Stimulated activated CD8-positive, alpha-beta memory T cell treated with anti-CD3 and anti-CD28 coated beads, Interleukin-12 subunit alpha, Interleukin-12 subunit beta, amount 100 ng/mL, for 1 hour (primary cell): ENCODE measurements at places on chromosomes 2 and 18.

- no peak for DNase-seq
These were observed 38.5 kb downstream of the FTCDNL1 start for GRCh38 chr2:199812493-199812892.

DNA sequence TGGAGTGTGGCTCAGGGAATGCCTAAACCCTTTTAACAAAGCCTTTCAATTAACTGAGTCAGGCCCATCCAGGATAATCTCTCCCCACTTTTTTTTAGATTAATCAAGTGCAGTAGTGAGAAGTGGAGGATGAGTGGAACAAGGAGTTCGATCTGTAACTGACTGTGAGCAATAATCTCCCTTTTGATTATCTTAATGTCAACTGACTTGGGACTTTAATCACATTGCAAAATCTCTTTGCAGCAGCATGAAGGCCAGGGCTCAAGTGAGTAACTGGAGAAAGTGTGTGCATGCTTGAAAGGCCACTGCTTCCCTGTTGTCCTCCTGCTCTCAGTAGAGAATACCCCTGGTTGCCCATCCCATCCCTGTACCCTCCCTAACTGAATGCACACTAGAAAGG lies 32.1 kb upstream of the HS6ST1 start:
- no peak for DNase-seq

GRCh38 chr18:41948544-41949110 lies 6.4 kb upstream of the PIK3C3 start:
- DNase-seq, result no peak

DNA sequence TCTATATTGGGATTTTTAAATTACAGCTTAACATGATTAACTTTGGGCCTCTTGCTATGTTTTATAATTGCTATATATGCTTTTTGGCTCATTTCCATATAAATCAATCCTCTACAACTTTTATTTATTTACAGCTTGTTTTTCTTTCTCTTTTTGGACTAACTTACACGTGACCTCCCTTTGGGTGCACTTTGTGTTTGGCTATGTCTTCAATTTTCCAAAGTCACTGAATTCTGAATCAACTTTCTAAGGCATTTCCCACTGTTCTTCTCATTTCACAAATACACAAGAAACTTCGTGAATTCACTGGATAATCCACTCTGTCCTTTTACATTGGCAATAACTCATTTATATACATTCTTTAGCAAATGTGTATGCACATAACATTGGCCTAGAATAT lies 5.4 kb upstream of the CPS1 start:
- no peak for DNase-seq

GRCh38 chr2:88269836-88270235 lies 99.7 kb downstream of the THNSL2 start:
- no peak for DNase-seq

DNA sequence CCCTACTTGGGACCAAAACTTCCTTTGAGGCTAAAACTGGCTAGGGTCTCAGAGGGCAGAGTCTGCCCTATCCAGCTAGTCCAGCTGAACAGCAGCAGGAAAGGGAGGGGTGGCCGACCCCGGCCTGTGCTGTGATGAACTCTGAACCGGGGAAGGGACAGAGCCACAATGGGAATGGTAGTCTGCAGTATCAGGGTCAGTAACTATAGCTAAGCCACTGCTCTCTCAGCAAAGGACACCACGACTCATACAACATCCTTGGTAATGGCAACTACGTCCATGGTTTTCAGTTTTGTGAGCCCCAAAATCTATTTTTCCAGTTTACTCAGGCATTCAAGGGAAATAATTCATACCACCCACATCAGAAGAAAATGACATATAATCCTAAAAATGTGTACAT lies 75.2 kb downstream of the NBAS start:
- no peak for DNase-seq
